ENCODE measurements at places on chromosomes 1 and 21. TPM values are rescaled to one million over a fixed set of nuclear protein-coding genes. Genes with fewer than 3 reads are reported as not detected.

Gene TMEM269
- 1.7 TPM for total RNA-seq

Gene CBR3
- total RNA-seq, result 12.3 TPM

Gene BLACAT1
- 0.45 TPM for total RNA-seq

Gene NR1I3
- not detected for total RNA-seq

Gene PIGV
- total RNA-seq, result 9.1 TPM

Gene SH3D21
- total RNA-seq, result 2.9 TPM

Gene CRP
- total RNA-seq, result not detected

DNA sequence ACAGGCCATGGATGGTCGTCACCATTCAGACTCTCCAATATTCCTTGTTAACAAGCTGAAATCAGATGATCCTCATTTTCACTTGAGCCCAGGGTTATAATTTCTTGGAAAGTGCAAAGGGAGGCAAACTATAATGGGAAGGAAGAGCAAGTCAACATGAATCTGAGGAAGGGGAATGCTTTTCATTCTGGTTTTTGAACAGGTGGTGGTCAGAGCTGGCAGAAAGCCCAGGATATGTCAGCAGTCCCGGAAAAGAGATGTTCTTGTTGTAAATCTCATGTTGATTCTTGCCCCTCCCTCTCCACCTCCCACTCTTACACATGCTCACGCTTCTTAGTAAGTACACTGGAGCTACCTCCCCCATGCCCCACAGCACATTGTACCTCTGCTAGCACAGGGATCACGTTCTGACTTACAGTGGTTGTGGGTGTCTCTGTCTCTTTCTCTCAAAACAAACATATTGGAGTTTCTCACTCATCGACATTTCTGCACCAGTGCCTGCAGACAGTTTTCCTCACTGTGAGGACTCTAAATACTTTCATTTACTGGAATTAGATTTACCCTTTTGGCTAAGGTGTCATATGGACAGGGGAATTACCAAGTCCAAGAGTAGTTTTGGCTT is 77.6 kb downstream of the XCL2 start:
- DNase-seq, result peak; percentile 83
- no peaks in the 10 kb centered on the region for H3K36me3 ChIP-seq
- peak overlapping the region; percentile 59 for H3K27ac ChIP-seq
- no peak overlapping the region for H3K4me3 ChIP-seq

- no peaks in the 10 kb centered on the region for H3K4me1 ChIP-seq
- no peak overlapping the region for H3K4me3 ChIP-seq
- H3K27ac ChIP-seq, result no peak overlapping the region
These were observed 24.8 kb downstream of the S100A6 start for GRCh38 chr1:153510984-153511410.

GRCh38 chr1:248593226-248593625 is 4.3 kb downstream of the OR2T10 start:
- no peak for DNase-seq
- H3K27ac ChIP-seq, result no peak overlapping the region
- H3K36me3 ChIP-seq, result no peaks in the 10 kb centered on the region
- peaks cover 9% of the 10 kb centered on the region for H3K4me1 ChIP-seq

- H3K4me1 ChIP-seq, result peaks cover 10% of the 10 kb centered on the region
- peaks cover 51% of the 10 kb centered on the region for H3K27me3 ChIP-seq
- DNase-seq, result no peak
- H3K4me3 ChIP-seq, result no peak overlapping the region
- H3K27ac ChIP-seq, result no peak overlapping the region
These were observed 2.4 kb upstream of the CSMD2 start for GRCh38 chr1:34167389-34167788.

DNA sequence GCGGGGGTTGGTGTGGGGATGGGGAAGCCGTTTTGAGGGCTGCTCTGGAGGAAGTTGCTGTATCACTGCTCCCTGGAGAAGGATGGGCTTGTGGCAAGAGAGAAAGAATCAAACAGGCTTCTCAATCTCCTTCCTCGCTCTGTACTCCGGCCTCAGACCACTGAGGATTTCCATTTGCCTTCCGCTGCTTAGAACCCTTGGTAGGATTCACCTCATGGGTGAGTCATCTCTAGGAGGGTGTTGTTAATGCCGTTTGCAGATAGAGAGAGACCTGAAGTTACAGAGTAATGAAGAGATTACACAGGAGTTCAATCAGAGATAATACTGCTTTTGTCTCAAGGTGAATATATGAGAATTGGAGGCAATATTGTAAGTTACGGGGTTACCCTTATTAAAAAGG is 15.3 kb downstream of the SLC35F3 start:
- H3K27ac ChIP-seq, result no peak overlapping the region
- H3K27me3 ChIP-seq, result peaks cover 16% of the 10 kb centered on the region
- H3K4me3 ChIP-seq, result no peak overlapping the region
- H3K4me1 ChIP-seq, result no peaks in the 10 kb centered on the region
- DNase-seq, result no peak
- no peaks in the 10 kb centered on the region for H3K36me3 ChIP-seq

DNA sequence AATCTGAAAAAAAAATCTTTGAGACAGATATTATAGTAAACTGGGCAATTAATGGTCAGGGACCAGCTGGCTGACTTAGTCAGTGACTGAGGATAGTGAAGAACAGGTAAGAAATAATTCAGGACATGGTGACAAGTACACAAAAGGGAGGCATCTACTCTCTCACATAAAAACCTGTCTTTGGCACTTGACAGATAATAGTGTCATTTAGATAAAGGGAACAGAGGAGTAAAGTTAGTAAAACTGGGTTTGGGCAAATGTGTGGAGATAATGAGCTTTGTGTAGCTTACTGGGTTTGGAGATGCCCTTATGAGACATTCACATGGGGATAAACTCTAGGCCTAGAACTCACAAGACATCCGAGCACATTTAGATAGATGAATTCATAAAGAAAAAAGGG is 4.0 kb downstream of the SSX2IP start:
- H3K4me3 ChIP-seq, result no peak overlapping the region
- H3K36me3 ChIP-seq, result no peaks in the 10 kb centered on the region
- H3K4me1 ChIP-seq, result peaks cover 18% of the 10 kb centered on the region

GRCh38 chr1:12490532-12491142 is 127.4 kb downstream of the DHRS3 start:
- H3K36me3 ChIP-seq, result no peaks in the 10 kb centered on the region
- H3K4me1 ChIP-seq, result no peaks in the 10 kb centered on the region
- DNase-seq, result no peak
- no peak overlapping the region for H3K4me3 ChIP-seq
- no peaks in the 10 kb centered on the region for H3K27me3 ChIP-seq
- H3K27ac ChIP-seq, result no peak overlapping the region

- no peaks in the 10 kb centered on the region for H3K4me1 ChIP-seq
- no peak overlapping the region for H3K4me3 ChIP-seq
- no peak for DNase-seq
- no peaks in the 10 kb centered on the region for H3K36me3 ChIP-seq
- H3K27me3 ChIP-seq, result peaks cover 5% of the 10 kb centered on the region
These were observed 272.7 kb downstream of the HHIPL2 start for GRCh38 chr1:222275001-222275728.

GRCh38 chr1:244674446-244674845 is 21.5 kb downstream of the DESI2 start:
- no peak overlapping the region for H3K27ac ChIP-seq
- no peak overlapping the region for H3K4me3 ChIP-seq
- no peaks in the 10 kb centered on the region for H3K27me3 ChIP-seq
- no peak for DNase-seq
- H3K4me1 ChIP-seq, result peaks cover 16% of the 10 kb centered on the region
- no peaks in the 10 kb centered on the region for H3K36me3 ChIP-seq

DNA sequence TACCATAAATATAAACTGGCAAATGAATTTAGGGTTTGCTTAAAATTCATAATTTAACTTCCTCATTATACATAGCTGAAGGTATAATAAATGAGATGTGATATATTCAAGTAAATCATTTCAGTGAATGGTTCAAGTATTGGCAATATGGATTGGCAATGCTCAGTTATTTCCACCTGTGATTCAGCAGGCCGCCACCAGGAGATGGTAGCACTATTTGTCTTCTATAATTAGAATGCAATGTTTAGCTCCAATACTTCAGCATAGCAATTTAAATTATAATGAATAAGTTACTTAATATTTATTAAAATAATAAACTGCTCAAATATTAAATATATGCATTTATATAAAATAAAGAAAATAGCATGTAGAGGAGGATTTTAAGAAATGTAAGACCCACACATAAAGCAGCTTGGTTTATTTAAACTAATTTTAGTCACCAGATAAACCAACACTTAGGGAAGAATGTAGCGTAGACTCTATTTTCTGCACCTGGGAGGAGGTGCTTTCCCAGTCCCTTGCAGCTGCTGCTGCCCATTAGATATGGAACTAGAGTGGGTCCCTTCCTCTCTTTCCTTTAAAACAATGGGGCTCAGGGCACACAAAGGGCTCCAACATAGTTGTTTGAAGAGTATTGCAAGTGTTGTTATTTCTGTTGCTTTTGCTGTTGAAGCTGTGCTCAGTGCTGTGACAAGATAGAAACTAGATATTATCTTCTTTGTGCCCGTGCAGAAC is 62.1 kb downstream of the PLPPR4 start:
- no peak overlapping the region for H3K4me3 ChIP-seq
- no peaks in the 10 kb centered on the region for H3K27me3 ChIP-seq
- DNase-seq, result no peak

- H3K4me1 ChIP-seq, result peaks cover 12% of the 10 kb centered on the region
- peak; percentile 81 for DNase-seq
- H3K27ac ChIP-seq, result peak overlapping the region; percentile 82
- peak overlapping the region; percentile 66 for H3K4me3 ChIP-seq
These were observed 823 bp upstream of the SYF2 start for GRCh38 chr1:25232866-25233784.

DNA sequence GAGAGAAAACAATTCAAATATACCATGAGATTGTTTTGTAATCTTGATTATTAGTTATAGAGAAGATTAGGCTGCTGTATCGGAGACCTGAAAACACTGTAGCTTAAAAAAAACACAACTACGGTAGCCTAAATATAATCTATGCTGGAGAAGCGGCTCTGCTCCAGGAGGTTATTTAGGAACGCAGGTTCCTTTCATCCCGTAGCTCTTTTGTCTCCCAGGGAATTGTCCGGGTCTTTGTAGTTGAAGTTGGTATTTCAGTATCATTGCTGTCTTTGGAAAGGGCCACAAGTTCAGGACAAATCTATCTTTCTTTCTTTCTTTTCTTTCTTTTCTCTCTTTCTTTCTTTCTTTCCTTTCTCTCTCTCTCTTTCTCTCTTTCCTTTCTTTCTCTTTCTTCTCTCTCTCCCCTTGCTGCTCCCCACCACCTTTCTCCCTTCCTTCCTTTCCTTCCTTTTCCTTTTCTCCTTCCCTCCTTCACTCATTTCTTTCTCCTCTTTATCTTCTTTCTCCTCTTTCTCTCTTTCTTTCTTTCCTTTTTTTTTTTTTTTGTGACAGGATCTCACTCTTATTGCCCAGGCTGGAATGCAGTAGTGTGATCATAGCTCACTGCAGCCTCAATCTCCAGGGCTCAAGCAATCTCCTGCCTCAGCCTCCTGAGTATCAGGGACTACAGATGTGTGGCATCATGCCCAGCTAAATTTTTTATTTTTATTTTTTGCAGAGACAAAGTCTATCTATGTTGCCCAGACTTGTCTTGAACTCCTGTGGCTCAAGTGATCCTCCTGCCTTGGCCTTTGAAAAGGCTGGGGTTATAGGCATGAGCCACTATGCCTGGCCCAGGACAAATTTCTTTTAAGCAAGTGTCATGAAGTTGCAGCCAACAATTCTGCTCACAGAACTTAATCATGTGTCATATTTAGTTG is 10.9 kb upstream of the NFIA start:
- H3K27me3 ChIP-seq, result no peaks in the 10 kb centered on the region
- no peak overlapping the region for H3K4me3 ChIP-seq
- no peak for DNase-seq

DNA sequence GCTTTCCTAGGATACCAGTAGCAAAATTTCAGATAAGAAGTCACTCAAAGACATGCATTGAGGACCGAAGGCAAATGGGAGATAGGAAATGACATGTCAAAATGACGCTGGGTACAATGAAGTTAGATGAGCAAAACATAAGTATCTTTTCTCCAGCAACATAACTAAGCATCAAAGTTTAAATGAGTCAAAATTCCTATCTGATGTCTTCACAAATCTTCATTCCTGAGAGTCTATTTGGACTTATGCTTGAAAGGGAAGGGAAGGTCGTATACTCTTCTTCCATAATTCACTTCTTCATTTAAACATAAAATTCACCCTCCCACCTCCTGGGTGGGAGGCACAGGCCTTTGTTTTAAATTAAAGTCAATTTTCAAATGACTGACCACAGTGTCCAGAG is 4.1 kb upstream of the TMEM81 start:
- H3K27ac ChIP-seq, result no peak overlapping the region

DNA sequence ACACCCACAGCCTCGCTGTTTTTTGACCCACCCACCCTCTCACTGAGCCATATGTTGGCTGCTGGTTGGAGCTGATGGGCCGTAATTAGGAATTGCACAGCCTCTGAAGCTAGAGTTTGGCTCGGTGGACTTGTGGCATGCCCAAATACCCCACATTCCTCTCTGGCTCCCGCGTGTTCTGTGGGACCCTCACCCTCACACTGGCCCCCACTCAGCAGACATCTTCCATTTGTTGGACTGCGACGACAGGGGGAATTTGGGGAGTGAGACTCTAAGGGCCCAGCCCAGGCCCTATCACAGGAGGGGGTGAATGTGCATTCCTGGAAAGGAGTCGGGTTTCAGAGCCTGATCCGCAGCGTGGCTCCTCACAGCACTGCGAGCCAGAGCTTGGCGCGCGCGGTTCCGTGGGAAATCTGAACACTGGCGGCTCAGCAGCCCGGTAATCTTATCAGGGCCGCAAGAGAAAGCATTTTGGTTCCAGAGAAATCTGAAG is 5.2 kb downstream of the RCSD1 start:
- H3K4me1 ChIP-seq, result peaks cover 3% of the 10 kb centered on the region
- no peak overlapping the region for H3K27ac ChIP-seq
- DNase-seq, result no peak
- no peak overlapping the region for H3K4me3 ChIP-seq

- no peak overlapping the region for H3K27ac ChIP-seq
- H3K36me3 ChIP-seq, result no peaks in the 10 kb centered on the region
- no peak for DNase-seq
- H3K4me1 ChIP-seq, result no peaks in the 10 kb centered on the region
- no peaks in the 10 kb centered on the region for H3K27me3 ChIP-seq
These were observed 39.7 kb downstream of the MAP3K21 start for GRCh38 chr1:233367057-233367803.

DNA sequence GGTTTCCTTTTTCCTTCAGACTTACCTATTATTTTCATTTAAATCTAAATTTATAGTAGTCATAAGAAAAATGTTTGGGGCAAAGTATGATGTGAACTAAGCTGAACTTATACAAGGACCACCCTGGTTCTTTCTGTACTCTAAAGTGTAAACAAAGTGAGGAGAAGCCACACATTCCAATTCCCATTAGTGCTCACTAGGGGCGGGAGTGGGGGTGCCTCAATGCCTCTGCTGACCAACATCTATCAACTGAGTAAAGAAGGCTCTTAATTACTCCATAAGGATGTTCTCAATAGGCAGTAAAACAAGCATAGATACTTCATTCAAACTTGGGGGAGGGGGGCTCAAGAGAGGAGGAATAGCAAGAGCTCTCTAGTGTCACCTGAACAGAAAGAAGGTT is 151.7 kb downstream of the CDC42BPA start:
- no peak for DNase-seq
- H3K4me1 ChIP-seq, result no peaks in the 10 kb centered on the region
- H3K27me3 ChIP-seq, result no peaks in the 10 kb centered on the region
- no peak overlapping the region for H3K27ac ChIP-seq
